ENCODE measurements at places on chromosomes 7 and 10.

DNA sequence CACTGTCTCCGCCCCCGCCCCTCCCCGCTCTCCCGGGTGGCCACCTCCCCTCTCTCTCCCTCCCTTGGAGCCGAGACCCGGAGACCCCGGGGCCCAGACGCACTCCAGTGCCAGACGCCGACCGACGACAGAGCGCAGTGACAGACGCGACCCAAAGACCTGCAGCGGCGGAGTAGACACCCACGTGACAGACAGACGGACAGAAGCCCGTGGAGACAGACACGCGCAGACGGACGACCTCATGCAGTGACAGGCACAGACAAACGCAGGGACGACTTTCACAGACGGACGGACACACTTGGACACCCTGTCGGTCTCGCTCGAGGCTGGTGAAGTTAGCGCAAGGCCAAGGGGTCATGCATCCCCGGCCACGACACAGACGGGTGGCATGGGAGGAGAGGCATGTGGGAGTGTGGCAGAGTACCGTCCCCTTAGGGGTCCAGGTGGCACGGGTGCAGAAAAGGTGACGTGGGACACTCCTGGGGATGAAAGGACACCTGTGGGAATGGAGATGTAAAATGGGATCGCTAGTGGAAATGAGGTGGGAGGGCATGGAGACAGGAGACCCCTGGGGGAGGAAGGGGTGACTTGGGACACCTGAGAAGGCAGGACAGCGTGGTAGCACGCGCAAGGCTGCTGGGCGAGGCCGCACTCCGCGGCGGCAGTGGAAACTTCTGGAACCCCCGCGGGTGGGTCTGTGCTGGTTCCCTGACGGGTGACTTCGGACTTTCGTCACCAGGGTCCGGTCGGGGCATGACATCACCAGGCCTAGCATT, 456 bp upstream of the ACHE start:
- DNase-seq: no peak

DNA sequence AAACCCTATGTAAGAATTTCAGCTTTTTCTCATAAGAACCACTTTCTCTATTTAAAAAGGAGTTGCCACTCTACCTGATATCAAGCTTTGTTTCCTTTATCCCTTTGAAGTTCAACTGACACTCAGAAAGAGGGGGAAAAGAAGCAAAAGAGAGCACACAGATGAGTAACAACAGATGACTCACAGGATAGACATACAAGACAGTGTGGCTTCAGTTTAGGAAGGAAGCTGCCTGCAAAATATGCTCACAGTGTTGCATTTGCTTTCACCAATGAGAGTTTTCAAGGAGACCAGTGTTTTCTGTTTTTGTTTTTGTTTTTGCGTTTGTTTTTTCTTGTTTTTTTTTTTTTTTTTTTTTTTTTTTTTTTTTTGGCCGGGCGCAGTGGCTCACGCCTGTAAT, 1181.6 kb downstream of the DNAJB9 start:
- no peak for DNase-seq

- DNase-seq: no peak
Observed at GRCh38 chr7:30255064-30255769, 29.2 kb upstream of the ZNRF2 start.

- DNase-seq: no peak
Observed at GRCh38 chr7:4659551-4660286, 22.4 kb upstream of the FOXK1 start.

DNA sequence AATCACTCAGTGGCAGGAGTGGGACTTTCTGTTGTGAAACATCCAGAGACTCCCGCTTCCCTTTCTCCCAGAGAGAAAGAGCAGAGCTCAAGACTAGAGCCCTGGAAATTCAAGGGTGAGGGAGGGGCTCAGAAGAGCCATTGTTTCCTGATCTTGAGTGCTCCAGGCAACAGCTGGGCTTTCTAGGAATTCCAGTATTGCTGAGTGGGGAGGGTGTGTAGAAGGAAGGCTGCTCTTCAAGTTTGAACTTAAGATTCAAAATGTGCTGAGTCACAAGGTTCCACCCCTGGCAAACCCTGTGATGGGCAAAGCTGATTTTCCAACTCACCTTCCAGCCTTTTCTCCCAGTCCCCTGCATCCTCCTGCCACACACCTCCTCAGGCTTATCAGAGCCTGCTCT, 42.3 kb upstream of the MSRB2 start:
- DNase-seq: no peak
